ENCODE measurements at places on chromosomes 6 and 20.
A peak's percentile ranks its signal among the peaks of the same experiment; 100 is the strongest.

- no peak for DNase-seq
Observed at GRCh38 chr6:25965058-25965457, 2.5 kb downstream of the TRIM38 start.

DNA sequence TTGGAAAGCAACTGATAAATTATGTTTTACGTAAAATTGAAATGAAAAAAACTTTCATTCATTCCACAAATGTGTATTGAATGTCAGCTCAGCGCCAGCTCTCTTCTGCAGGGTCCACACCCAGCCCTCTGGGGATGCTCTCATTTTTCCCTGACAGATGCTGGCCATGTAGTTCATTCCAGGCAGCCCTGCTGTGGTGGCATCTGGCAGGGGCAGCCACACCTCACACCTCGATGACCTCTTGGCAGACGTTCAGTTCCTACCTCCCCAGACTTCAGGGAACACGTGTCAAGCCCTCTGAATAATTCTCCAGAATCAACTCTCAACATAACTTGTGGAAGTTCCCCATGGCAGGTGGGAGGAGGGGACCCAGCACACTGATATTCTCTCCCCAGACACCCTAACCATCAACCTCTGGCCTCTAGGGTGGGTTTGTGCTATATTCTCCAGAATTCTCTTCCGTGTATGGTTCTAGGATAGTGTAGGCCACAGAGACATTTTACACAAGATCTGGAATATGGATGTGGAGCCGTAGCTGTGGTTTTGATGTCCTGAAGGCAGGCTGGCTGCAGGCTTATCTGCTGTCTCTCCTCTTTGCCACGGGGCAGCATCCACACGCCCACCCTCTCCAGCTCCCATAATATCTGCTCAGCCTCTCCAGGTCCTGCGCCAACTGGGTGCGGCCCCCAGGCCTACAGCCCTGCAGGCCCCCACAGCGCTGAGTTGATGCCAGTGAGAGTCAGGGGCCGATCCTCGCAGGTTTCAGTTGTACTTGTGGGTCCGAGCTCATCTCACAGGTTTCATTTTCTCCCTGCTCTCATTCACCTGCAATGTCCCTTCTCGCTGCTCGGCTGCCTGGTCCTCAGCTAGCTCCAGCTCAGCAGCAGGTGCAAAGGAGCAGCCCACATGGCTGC lies 175.8 kb upstream of the ARID1B start:
- DNase-seq, result no peak

DNA sequence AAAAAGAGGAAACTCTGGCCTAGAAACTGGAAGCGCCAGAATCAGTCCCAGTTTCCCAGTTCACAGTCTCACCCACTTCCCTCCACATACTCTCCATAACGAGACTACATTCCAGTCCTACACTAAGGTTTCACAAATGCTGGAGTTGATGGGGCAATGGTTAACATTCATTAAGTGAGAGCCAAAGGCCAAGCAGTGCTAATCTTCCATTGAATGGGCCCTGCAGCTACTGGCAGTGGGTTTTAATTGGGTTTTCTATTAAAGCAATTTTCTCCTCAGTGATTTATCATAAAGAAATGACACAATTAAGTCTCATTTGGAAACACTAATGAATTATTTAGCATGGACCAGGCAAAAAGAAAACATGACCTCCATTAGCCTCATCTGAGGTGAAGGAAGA lies 20.8 kb upstream of the NRSN1 start:
- DNase-seq, result no peak

DNA sequence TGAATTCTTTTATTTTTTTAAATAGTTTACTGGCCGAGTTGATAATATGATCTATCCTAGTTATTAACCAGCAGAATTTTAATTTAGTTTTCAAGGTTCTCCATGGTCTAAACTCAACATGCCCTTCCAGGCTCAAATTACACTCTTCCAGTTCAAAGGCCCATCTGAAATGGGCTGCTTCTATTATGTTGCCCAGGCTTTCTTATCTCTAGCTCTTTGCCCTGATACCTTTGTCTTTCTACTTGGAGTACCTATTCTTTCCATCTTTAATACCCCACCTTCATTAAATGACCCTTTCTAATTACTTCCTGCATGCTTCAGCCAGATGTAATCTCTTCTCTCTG lies 541.2 kb upstream of the FLRT3 start:
- no peak for DNase-seq

GRCh38 chr6:84597238-84597875 lies 167.0 kb downstream of the TBX18 start:
- DNase-seq, result peak; percentile 28

- no peak for DNase-seq
Observed at GRCh38 chr6:35573495-35574110, 60.9 kb upstream of the TULP1 start.

Measured in cardiac fibroblast (primary cell).